ENCODE measurements at places on chromosomes 4 and X.
A peak's percentile ranks its signal among the peaks of the same experiment; 100 is the strongest.

DNA sequence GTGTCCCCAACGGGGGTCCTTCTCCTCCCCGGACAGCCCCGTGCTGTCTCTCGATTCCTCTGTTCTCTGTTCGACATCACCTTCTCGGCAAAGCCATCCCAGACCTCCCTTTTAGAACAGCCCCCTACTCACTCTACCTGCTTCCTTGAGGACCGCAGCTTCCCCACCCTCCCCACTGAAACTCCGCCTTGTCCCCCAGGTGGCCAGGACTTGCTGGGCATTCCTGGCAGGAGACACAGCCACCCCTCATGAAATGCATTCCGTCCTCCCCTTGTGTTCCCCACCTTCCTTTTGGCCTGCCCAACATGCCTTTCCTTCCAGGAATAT lies 34.8 kb upstream of the GPR78 start:
- DNase-seq = no peak

- no peak for DNase-seq
Measured at GRCh38 chr4:4496592-4497372, 45.1 kb downstream of the STX18 start.

- no peak for DNase-seq
Measured at GRCh38 chrX:106752101-106752678, 25.7 kb downstream of the RNF128 start.

GRCh38 chrX:100928660-100929613 lies at the start of gene XKRX:
TSS of gene XKRX (minus strand) at chrX:100928917. CDS start at chrX:100928304, 613 bp downstream.
- peak; percentile 1 for DNase-seq

GRCh38 chrX:57172544-57172943 lies 35.3 kb upstream of the SPIN2A start:
- no peak for DNase-seq

DNA sequence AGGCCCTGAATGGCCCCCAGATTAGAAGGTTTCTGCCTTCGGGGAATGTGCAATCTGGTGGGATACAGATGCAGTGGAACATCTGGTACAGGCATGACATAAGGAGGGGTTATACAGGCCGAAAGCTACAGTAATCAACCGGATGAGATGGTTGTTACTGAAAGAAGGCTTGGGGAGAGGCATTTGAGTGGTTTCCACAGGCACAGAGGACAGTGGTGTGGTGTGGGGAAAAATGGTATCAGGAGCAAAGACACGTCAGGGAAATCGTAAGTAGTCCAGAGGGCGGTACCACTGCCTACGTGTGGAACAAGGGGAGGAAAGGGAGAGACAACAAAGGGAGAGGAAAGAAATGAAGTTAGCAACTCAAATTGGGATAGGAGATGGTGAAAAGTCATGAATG lies 3.0 kb downstream of the PDLIM3 start:
- DNase-seq = no peak

DNA sequence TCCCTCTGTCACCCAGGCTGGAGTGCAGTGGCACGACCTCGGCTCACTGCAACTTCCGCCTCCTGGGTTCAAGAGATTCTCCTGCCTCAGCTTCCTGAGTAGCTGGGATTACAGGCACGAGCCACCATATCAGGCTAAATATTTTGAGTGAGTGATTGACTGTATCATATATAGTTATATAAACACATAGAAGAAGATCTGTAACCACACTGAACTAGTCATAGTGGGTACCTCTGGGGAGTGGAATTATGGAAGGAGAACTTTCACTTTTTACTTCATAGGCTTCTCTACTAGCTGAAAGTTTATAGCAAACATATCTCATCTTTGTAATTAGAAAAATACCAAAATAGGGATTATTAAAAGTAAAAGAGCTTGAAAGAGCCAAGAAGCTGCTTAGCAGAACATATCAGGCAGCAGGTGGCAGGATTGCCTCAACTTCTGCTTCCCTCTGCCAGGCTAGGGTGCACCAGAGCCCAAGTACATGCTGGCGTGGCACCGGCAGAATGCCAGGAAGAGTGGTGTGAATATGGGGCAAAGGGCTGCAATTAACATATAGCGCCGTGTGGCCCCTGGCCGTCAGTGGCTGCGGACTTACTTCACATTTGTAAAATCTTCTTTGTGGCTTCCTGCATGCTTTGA lies 39.5 kb upstream of the CD40LG start:
- DNase-seq = peak; percentile 74

DNA sequence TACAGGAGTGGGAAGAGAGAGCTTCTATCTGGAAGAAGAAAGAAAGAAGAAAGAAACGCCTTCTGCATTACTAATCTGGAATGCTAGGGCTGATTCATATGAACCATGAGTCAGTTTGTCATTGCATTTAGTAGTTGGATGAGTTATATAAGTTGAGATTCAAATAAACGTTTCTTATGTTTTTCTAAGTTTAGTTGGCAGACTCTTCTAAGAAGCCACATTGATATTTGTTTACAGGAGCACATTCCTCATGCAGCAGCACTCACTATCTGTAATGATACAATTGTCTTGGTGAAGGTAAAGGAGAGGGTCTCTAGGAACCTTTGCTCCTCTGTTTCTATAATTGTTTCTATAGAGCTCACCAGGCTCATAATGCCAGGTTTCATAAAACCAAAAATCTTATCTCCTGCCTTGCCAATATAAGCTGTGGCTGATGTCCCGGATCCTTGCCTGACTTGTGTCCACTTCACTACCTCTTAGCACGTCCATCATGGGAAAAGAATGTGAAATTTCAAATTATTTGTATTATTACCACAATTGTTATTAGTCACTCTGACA lies 39.5 kb downstream of the HOPX start:
- no peak for DNase-seq

- DNase-seq = no peak
Measured at GRCh38 chrX:139892512-139892911, 40.3 kb downstream of the ATP11C start.

DNA sequence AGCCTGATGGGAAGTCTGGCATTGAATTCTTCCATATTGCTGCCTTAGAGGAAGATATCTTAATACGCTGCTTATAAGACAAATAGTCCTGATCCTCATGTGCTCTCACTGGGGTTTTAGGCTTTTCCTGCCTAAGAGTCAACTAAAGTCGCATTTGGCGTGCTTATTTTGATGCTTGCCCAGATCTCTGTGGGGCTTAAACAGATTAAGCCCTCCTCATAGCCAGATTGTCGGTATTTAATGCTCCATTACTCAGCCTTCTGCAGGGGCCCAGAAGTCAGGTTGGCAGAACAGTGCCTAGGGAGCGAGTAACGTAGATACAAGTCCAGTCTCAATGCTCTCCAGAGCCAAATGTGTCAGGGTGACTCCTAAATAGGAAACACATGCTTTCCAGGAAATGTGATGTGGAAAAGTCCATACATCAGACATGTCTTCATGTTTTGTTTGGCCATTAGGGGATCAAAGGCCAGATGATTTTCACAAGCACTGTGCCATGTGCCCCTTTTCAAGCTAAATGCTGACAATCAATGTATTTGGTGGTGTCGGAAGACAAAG lies 262.8 kb downstream of the PRDM5 start:
- DNase-seq = no peak

DNA sequence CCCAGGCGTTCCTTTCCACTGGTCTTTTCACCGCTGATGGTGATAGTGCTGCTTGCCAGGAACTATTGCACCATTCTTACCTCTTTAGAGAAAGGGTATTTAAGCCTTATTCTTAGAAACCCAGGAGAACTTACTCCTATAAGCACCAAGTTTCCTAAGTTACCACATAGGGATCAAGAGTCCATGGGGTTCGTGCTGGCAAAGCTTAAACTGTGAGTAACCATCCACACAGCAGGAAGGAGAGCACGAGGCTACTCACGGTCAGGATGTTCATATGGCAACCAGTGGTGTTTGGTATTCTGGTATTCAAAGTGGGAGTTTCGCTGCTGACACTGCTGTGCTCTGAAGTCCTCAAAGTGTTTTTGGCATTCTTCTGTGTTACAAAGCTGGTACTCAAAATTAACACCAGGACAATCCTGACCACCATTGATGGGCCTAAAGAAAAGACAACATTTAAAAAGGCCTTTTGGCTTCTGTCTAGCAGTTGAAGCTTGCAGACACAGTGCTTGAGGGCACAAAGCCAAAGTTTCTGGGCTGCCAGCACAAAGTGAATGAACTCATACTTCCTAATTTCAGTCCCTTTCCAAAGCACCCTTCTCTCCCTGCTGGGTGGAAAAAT lies 256.9 kb downstream of the ADAMTS3 start:
- DNase-seq = no peak

DNA sequence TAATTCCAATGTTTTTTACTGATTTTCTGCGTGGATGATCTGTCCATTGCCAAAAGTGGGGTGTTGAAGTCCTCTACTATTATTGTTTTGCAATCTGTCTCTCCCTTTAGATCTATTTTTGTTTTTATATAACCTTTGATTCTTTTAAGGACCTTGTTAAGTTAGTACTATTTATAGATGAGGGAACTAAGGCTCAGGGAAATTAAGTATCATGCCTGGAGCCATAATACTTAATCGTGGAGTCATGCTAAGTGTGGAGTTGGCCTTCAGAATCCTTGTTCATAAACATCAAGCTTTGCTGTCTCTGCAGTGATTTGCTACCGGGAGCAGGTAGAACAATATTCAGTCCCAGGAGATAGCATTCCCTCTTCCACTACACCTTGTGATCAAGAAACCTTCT lies 31.0 kb downstream of the SGMS2 start:
- DNase-seq = no peak

DNA sequence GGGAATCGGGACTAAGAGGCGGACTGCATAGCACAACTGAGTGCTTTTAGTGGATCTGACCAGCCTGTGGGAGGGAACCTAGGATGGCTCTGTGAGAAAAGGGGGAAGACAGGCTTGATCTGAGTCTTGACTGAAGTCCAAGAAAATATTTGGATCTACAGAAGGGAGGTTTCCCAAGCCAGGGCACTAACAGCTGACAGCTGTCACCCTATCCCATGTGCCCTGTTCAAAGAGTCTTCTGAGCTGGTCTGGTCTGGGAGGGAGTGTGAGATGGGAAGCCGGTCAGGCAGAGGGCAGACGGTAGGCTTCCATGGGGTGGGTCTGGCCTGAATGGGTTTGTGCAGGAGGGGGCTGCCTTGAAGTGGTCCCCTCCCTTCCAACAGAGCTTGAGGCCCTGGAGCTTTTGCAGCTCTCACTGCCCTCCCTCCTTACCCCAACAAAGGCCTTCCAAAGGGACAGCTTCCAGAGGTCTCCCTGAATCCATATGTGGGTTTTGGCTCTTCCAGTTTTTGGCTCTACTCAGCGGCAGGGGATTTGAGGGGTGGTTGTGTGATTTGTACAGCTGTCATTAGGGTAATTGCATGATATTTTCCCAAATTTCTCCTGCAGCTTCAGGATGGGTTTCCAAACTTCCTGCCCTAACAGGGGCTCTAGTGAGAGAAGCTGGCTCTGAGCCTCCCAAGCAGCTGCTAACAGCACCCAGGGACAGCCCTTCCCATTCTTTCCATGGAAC lies 643.7 kb downstream of the BCOR start:
- DNase-seq = no peak

- no peak for DNase-seq
Measured at GRCh38 chr4:144357975-144358374, 217.5 kb upstream of the GYPA start.

DNA sequence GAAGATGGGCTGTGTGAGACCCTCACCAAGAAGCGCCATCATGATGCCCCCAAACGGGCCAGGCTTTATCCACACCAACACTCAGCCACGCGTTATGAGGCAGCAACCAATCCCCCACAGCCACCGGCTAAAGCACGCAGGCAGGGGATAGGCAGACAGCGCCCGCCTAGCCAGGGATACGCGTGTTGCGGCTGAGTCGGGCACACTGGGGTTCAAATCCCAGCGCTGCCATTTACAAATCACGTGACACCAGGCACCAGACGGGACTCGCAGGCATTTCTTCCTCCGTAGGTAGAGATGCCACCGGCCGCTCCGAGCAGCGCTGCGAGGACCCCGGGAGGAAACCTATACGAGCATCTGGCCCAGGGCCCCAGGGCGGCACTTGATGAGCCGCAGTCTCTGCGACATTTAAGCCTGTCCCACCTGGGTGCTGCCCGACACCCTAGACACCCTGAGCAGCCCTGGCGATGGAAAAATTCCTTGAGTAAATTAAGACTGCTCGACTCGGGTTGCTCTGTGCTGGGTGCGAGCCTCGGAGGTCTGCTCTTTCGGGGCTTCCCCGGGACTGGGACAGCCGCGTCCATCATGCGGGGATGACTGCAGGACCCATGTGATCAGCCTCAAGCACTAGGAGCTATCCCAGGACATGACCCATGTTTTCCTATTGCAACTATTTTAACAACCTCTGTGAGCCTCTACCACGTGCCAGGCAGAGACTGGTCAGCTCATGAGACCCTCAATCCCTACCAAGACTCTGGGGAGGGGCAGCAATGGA lies 6.3 kb downstream of the ABLIM2 start:
- DNase-seq = no peak

DNA sequence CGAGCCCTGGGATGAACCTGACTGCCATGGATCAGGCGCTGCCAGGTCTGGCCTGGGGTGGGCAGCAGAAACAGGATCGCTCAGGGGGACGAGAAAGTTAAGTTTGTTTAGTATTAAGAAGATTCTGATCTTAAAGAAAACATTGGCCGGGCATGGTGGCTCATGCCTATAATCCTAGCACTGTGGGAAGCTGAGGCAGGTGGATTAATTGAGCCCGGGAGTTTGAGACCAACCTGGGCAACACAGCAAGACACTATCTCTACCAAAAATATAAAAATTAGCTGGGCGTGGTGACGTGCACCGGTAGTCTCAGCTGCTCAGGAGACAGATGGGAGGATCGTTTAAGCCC lies 696 bp upstream of the FLNA start:
- DNase-seq = no peak

- DNase-seq = no peak
Measured at GRCh38 chr4:23547601-23548000, 342.2 kb downstream of the PPARGC1A start.

GRCh38 chr4:174591243-174592021 lies 69.1 kb upstream of the HPGD start:
- DNase-seq = no peak

DNA sequence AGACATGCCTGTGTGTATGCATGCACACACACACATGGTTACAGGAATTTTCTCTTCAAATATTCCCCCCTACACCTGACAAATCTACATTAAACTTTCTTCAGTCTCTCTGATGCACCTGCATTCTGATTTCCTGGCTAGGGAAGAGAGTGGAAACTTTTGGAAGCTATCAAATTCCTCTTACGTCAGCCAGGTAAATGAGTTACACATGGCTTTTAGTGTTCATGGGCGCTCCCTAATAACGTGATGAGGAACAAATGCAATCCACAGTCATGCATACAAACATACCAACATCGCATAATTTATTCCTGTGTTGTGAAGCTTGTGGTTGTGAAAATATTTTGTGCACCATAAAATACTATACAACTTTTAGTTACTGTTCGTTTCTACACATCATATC lies 34.9 kb downstream of the BMP3 start:
- no peak for DNase-seq

DNA sequence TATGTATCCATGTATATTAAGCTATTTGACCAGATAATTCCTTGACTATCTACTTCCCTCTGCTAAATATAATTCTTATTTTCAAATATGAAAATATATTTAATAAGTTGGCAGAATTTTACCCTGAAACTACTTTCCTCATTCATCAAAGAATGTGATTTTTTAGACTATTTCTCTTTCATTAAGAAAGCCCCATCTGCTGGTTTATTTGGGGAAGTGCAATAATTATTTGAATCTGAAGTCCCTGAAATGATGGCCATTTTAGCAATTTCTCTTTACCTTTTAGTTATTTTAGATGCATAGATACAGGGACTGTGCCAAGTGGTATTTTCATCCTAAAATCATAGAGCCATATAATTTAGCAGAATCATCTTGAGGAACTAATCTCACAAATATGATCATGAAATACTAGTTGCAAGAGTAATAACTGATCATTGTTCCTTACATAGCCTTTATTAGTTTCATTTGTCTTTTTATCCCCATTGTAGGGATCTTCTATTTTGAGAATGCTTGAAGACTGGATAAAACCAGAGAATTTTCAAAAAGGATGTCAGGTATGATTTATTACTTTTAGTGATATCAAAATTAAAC lies 39.0 kb downstream of the ENPEP start:
- no peak for DNase-seq

All from T-helper 1 cell (primary cell).